CD4-positive, alpha-beta T cell treated with Interleukin-6 at 100 ng/mL for 8 hours (primary cell): ENCODE measurements at places on chromosomes 5 and 9.
A peak's percentile ranks its signal among the peaks of the same experiment; 100 is the strongest.

GRCh38 chr5:143985832-143986515 lies 174.0 kb downstream of the HMHB1 start:
- no peak for DNase-seq

DNA sequence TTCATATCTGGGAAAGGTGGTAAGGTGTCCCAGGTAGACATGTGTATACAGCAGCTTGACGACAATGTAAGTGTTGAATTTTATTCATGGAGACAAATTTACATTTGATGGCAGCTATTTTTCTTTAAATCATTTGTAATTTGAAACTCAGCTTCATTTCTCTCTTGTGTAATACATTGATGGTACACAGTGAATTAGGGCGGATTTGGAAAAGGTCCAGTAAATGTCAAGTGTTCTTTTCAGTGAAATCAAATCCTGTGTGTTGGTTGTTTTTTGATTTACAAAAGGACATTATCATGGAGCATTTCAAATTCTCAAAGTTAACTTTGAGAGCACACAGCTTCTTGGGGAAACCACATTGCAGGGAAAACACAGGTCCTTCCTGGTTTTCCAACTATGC lies 30.0 kb upstream of the PCSK1 start:
- DNase-seq = no peak

GRCh38 chr5:16538006-16538405 lies 72.4 kb upstream of the ZNF622 start:
- no peak for DNase-seq

GRCh38 chr5:172299916-172300439 lies 16.4 kb upstream of the UBTD2 start:
- no peak for DNase-seq

GRCh38 chr9:21317956-21318923 lies 13.1 kb upstream of the IFNA5 start:
- peak; percentile 28 for DNase-seq

DNA sequence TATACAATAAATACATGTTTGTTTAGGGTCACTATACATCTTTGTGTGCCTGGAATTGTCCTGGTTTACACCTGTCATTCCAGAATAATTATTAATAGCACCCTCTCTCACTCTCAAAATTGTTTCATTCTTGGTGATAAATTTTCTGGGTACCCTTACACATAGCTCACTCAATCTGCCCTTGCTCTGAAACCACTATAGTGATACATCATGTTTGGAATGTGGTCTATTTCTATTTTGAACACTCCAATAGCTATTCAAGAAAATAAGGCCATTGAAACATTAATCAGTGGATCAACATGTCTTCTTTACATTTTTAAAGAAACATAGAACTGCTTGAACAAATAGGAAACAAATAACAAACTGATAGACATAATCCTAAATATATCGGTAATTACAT lies 158.7 kb downstream of the ARRDC3 start:
- no peak for DNase-seq

GRCh38 chr5:95365302-95366095 lies 25.7 kb upstream of the FAM81B start:
- no peak for DNase-seq

- DNase-seq = no peak
Observed at GRCh38 chr5:95162231-95162992, 122.5 kb downstream of the MCTP1 start.

DNA sequence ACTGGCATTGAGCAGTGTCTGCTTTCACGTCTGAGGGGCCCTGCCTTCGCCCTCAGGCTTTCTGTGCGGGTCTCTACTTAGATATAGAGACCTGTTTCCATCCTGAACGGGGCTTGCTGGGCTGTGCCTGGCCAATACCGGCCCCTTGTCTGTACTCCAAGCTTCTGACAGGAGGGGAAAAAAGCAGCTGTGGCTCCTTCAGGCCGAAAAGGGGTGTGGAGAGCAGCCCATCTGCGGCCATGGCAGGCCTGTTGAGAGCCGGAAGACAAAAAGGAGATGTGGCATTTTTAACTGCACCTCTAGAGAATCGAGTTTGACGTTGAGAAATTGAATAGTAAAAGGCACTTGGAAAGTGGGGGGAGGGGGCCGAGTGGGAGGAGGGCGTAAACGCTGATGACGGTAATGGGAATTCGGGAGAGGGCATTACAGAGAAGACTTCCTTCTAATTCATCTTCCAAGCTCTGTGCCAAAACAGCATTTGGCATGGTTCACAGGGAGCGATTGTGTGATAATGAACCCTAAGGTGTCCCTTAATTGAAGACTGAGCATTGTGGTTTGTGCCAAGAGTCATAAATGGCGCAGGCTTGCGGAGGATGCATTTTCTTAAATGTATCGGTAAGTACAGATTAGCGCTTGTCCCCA lies 25.1 kb upstream of the PRDM12 start:
- DNase-seq = no peak

GRCh38 chr9:18770131-18770908 lies 262.7 kb downstream of the SAXO1 start:
- DNase-seq = no peak

DNA sequence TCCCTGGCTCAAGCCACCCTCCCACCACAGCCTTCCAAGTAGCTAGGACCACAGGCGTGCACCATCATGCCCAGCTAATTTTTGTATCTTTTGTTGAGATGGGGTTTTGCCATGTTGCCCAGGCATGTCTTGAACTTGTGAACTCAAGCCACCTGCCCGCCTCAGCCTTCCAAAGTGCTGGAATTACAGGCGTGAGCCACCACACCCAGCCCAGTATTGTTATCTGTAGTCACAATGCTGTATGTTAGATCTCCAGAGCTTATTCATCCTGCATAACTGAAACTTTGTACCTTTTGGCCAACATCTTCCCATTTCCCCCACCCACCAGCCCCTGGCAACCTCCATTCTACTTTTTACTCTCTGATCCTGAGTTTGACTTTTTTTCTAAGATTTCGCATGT lies 37.5 kb downstream of the CREBRF start:
- no peak for DNase-seq

DNA sequence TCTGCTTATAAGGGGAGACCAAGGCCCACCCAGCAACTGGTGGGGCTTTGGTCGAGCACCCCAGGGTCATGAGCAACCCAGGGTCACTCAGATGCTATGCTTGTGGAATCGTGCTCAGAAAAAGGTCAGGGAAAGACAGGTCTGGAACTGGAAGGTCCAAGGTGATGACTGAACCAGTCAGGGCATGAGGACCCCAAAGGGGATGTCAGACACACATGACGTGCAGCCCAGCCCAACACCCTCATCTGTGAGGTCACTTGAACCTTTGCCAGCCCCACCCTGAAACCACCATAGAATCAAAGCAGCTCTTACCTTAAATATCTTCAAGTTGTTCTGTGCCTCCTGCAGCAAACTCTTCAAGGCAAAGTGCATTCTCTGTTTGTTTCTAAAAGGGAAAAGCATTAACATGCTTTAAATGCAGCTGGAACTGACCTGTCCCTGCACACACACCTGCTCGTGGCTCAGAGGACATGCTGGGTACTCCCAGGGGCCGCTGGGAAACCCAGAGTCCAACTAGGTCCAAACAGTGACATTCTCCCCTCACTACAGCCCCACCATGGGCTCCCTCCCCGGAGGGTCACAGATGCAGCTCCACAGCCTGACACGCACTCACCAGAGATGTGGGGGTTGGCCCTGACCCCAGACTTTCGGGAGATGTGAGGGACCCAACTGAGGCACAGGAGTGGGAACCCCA lies 29.4 kb downstream of the IPPK start:
- DNase-seq = no peak

DNA sequence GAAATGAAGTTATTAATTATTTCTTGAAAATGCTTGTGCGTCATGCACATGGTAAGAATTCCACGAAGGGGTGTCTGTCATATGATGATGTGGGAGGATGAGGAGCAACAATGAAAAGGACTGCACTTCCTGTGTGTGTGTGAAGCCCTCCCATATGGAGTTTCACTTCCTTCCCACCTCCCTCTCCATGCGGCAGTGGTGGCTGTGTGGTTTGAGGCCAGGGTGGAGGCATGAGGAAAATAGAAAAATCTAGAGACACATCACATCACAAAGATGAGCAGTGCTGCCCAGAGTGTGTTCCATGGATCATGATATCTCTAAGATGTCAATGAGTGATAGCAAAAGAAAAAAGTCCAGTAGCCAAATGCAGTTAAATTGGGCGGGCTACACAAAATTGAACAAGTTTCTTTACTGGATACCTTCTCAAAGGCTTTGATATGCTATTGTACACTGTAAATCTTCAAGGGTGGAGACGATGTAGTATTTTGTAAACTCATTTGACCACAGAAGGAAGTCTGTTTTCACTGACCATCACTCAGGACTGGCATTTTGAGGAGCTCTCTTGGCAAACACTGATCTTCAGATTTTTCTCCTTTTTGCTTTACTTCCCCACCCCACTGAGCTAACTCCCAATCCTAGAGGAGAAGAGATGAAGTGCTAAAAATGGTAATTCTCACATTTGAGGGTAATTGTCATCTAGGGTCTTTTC lies 55.7 kb upstream of the EQTN start:
- no peak for DNase-seq

DNA sequence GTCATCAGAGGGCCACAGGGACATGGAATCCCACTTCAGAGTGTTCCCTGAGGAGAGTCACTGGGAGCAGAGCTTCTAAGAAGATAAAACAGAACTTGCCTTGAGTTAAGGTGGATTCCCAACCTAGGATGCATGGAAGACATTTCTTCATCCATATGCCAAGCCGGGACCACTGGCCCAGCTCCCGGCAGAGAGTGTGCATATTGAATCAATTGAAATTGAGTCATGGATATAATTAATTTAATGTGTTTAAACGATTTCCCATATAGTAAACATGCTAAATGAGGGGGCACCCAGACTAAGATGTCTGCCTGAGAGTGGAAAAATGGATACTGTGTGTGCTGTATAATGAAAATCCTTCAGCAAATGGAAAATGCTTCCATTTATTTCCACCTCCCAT lies 194.4 kb upstream of the TBC1D2 start:
- no peak for DNase-seq

GRCh38 chr5:125148706-125149105 lies 402.3 kb upstream of the ZNF608 start:
- no peak for DNase-seq

GRCh38 chr9:73023025-73023541 lies 70.2 kb upstream of the ALDH1A1 start:
- peak; percentile 23 for DNase-seq

DNA sequence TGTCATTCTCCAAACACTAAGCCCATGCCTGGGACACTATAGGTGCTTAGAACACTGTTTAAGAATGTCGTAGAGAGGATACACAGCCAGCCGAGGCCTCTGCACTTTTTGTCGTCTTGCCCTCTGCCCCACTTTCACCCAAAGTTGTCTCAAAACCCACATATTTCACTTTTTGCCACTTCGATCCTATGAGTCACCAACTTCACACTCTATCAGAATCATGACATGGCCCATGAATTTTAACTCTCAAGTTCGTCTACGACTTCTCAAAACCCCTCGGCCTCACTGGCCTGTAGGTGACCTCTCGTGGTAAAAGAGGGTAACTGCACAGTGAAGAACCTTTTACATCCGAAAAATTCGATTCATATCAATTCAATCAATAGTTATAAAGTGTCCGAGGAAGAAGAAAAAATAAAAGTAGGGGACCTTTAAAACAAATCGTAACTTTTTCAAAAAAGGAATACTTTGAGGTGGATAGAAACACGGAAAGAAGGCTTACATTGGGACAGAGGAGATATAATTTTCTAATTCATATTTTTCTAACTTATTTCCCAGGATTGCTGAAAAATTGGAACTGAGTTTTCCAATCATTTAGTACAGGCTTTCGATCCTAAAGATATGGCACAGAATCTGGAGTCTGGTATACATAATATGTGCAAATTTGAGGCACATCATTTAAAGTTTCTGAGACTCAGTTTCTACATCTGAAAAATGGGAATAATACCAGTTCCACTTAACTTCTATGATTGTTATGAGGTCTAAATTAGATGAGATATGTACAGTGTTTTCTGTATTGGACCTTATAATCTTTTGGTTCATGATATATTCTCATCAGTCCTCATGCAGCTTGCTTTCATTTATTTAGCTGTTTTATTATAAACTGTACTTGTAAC lies 122.6 kb downstream of the APBA1 start:
- DNase-seq = peak; percentile 18

- no peak for DNase-seq
Observed at GRCh38 chr5:135308245-135308644, 90.8 kb downstream of the MACROH2A1 start.

DNA sequence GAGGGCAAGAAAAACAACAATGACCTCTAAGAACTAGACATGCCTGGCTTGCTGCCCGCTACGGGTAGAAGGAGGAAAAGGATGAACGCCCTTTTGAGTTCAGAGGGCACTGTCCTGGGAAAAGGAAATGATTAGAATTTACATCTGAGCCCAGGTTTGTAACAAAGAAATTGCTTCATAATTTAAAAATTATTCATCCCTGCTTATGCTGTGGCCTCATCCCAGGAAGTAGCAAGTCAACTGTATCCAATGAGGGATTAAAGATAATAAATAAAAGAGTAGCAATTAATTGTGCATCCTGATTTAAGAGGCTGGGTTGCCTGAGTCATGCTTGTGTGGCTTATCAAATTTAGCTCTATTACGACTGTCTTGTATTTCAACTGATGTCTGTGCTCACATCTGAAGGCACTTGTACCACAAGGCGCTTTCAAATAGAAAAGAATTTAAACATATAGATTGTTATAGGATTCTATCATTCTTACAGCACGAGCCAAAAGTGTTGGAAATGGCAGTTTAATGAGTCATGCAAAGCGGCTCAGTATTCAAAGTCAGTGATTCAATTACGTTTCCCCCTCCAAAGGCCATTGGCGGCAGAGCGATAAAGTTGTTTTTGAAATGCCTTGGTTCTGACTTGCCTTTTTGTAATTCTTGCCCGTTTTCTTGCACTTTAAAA lies 40.0 kb upstream of the DMRT1 start:
- DNase-seq = no peak

DNA sequence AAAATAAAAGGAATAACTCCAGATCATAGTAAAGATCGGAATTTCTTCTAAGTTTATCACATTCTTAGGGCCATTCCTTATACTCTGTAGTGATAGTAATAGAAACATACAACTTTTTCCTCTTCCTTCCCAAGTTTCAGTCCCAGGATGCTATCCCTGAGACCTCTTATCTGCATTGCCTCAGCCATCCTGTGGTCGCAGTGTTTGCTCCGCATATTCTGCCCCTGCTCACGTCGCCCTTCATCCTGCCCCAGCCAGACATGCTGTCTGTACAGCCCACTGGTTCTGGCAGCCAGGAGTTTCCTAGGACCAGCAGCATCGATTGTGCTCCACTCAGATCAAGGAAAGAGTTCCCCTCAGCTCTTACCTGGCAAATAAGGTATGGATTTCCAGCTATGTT lies 132.7 kb upstream of the ERCC6L2 start:
- no peak for DNase-seq

GRCh38 chr5:177596775-177597238 lies 3.1 kb upstream of the B4GALT7 start:
- DNase-seq = no peak

DNA sequence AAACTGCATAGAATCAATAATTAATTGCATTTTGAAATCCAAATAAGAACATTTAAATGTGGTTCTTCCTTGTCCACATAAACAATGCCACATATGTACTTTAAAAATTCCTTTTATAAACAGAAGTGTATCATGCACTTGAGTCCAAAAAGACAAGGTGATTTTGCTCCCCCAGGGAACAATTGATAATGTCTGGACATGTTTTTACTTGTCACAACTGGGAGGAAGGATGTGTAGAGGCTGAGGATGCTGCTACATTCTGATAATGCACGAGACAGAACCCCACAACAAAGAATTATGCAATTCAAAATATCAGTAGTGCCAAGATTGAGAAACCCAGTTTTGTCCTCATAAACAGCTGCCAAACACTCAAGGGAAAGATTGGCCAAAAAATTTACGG lies 181.1 kb upstream of the ISL1 start:
- no peak for DNase-seq

- no peak for DNase-seq
Observed at GRCh38 chr9:127683723-127684122, 23.1 kb upstream of the CFAP157 start.
